ENCODE measurements at places on chromosomes 11 and 22. TPM values are rescaled to one million over a fixed set of nuclear protein-coding genes. Genes with fewer than 3 reads are reported as not detected.
A peak's percentile ranks its signal among the peaks of the same experiment; 100 is the strongest.

EFCAB6 gene
- polyA plus RNA-seq = 0.79 TPM

TTC36 gene
- 2.3 TPM for polyA plus RNA-seq

CSF2RB gene
- polyA plus RNA-seq = 2.0 TPM

DNA sequence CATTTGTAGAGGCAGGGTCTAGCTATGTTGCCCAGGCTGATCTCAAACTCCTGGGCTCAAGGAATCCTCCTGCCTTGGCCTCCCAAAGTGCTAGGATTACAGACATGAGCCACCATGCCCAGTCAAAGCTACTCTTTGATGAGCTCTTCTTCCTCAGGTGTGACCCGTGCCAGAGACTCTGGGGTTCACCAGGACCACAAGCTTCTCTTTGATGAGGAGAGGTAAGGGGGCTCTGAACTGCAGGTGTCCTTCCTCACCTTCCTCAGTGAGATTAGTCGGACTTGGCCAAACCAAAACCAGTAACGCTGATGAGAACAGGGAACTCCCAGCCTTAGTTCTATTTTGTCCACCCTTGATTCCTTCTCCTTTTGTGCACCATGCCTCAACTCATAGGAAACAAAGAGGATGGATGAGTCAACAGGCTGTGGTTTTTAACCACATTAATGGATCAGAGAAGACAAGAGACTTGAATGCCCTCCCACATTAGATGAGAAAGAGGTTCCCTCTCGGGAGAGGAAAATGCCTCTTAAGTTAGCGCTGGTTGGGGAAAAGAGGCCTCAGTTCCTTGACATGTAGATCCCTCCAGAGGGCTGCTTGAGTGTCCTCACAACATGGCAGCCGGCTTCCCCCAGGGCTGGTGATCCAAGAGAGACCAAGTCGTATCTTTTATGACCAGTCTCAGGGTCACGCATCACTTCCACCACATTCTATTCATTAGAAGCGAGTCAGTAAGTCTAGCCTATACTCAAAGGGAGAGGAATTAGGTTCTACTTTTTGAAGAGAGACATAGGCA, 25.7 kb upstream of the CTR9 start:
- peak; percentile 69 for DNase-seq

DNA sequence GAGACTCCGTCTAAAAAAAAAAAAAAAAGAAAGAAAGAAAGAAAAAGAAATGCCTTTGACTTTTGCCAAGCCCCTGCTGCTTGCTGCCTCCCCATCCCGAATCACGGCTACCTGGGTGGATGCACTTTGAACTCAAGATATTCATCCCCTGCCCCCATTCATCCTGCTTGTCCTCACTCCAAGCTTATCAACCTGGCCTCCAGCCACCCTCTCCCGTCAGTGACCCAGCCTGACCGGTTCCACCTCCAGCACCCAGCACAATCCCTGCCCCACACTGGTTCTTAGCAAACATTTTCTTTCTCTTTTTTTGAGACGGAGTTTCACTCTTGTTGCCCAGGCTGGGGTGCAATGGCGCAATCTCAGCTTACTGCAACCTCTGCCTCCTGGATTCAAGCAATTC, 44.4 kb downstream of the CYTH4 start:
- DNase-seq = no peak

DNA sequence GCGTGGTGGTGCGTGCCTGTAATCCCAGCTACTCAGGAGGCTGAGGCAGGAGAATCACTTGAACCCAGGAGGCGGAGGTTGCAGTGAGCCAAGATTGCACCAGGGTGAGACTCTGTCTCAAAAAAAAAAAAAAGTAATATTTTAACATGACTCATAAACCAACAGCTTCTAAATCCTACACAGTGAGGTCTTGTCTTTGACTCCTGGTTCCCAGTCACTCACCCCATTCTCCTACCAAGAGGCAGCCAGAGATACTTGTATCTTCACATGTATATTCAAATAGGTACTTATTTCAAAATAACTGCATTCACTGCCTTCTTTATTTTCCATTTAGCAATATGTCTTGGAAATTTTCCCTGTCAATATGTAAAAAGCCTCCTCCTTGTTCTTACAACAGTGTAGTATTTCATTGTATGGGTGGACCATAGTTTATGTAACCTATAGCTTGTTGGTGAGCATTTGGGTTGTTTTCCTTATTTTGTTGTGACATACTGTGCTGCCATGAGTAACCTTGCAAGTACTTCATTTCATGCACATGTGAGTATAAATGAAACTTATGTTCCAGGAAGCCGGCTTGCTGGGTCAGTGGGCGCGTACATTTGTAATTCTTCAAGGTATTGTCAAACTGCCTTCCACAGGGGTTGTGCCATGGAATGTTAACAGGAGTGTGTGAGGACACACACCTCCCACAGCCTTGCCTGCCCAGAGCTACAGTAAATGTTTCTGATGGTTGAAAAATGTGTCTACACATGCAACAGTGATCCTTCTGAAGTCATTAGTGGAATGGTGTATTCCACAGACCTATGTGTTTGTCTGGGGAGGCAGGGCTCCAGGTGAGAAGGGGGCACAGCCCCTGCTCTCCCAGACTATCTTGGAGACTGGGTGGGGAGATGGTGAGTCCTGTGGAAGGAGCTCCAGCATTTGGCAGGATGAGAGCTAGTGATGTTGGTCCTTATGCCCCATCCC, 47.9 kb downstream of the OSBP2 start:
- no peak for DNase-seq

- no peak for DNase-seq
These were observed 76.6 kb downstream of the CELSR1 start for GRCh38 chr22:46460857-46461256.

CCDC81 gene
- 1.0 TPM for polyA plus RNA-seq

B4GALNT4 gene
- 13.0 TPM for polyA plus RNA-seq

DNA sequence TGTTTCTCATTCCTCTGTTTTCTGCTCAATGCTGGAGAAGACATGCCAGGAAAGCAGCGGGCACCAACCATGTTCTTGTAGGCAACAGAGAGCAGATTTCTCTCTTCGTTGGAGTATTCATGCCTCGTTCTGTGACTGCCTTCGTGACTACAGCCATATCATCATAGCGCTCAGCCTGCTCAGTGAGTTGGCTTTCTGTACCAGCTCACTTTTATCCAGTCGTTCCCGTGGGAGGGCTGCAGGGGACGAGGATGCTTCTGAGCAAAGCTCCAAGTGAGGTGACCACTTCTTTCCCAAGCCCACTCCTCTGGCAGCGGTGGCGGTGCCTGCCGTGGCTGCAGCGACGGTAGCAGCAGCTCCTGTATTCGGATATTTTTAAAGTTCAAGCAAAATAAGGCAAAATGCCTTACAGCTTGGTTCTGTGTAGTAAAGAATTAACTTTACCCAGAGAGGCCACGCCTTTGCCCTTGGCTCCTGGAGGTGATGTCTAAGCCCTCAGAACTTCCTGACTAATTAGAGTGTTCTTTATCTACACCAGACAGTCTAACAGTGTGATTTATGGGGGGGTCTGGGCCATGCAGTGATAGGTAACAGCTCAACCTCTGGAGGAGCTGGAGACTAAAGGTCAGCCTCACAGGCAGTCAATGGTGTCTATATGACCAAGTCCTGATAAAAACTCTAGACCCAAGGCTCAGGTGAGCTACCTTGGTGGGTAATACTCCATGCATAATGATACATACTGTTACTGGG, 35.3 kb downstream of the LDHAL6A start:
- no peak for DNase-seq

GRK3 gene
- polyA plus RNA-seq = 6.2 TPM

HIC2 gene
- polyA plus RNA-seq = 5.7 TPM

- DNase-seq = no peak
These were observed 18.1 kb downstream of the GAB4 start for GRCh38 chr22:16989915-16990314.

- DNase-seq = peak; percentile 82
These were observed 161.6 kb upstream of the BDNF start for GRCh38 chr11:27861706-27862430.

DNA sequence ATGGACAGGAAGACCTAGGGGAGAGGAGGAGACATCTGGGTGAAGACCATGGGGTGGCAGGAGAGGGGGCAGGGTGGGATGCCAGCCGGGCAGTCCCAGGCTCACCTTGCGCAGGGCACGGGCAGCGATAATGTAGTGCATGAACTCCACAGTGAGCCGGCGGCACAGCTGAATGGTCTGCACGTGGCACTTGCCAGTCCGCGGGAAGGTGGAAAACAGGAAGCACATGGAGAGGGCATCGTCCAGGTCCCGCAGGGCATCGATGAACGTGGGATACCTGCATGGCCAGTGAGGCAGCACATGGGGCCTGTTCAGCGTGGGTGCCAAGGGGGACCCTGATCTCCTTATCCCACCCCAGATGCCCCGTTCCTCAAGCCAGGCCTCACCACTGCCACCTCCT, 7.3 kb downstream of the PES1 start:
- no peak for DNase-seq
